NCI-H510A treated with DMSO at 0.1 percent for 48 hours (cell line): ENCODE measurements at places on chromosomes 6 and 20.

DNA sequence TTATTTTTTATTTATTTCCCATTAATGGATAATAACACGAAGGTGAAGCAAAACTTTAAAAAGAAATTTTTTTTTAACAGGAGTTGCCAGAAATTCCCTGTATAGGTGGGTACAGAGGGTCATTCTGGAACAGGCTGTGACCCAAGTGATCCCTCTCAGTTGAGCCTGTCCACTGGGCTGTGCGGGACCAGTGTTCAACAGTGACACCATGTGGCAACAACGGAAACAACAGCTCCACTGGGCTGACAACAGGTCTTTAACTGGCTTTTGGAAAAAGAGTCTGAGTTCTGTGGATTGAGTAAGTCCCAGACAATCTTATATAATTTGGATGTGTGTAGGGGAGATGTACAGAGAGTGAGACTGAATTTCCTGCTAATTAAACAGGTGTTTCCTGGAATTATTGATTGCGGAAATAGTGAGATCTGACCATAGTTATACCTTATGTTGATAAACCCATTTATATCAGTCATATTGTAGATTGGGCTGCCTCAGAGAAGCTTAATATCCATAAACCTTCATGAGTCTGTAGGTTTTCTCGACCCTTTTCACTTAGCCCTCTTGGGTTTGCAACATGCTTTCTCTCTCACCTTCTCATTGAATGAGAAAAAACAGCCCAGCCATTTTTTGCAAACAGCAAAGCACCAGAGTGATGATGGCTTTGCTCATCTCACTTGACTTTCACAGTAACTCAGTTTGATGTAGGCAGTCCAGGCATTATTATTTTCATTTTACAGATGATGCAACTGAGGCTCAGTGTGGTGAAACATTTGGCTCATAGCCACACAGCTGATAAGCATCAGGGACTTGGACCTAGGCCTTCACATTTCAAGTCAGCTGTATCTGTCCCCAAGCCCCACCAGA, 17.5 kb downstream of the KIAA1755 start:
- no peak for DNase-seq

- no peak for DNase-seq
These were observed 1.5 kb downstream of the AGER start for GRCh38 chr6:32182555-32182981.

- no peak for DNase-seq
These were observed 26.5 kb upstream of the RNF24 start for GRCh38 chr20:4041748-4042411.

- peak; percentile 95 for DNase-seq
These were observed 41.0 kb upstream of the COL21A1 start for GRCh38 chr6:56288347-56288746.

DNA sequence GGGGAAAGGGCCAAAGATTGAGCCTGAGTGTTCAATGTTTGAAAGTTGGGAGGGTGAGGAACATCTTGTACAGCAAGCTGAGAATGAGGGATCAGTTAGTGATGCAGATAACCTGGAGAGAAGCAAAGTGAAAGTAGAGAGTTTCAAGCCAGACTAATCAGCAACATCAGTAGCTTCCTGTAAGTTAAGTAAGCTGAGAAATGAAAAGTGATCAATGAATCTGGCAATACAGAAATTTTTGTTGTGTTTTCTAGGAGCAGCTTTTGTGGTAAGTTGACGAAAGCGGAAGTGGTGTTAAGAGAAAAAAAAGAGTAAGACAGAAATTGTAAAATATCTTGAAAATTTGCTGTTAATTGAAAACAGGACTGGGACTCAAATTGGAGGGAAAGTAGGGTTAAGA, 855.5 kb upstream of the MAP3K7 start:
- DNase-seq: no peak
